GM04504 (cell line): ENCODE measurements at places on chromosomes 2 and 18.

DNA sequence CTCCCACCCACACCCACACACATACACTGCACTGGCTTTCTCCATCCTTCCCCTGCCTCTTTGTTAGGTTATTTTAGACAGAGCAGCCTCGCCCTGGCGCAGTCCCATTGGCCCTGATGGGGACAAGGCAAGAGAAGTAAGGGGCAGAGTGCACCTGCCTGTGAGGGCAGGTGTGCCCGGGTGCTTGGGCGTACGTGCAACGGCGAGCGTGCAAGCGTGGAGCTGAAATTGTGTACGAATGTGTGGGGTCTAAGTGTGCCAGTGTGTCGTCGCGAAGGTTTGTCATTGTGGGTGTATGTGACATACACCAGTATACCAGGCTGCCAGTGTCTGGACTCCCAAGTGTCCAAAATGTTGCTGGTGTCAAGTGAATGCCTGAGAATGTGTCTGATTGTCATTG is 544 bp downstream of the LRATD1 start:
- DNase-seq, result no peak

DNA sequence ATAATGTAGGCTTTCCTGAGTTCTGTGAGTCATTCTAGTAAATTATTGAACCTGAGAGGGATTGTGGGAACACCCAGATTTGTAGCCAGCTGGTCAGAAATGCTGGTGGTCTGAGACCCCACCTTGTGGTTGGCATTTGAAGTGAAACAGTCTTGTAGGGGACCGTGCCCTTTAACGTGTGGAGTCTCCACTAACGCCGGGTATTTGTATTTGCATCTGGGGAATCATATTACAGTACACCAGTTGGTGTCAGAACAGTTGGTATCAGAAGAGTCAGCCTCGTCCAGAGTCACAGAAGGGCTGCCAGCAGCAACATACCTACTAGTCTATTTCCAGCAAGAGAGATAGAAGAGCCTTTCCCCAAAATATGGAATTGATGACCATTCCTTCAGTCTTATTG is 38.3 kb upstream of the PTPN4 start:
- DNase-seq, result no peak

DNA sequence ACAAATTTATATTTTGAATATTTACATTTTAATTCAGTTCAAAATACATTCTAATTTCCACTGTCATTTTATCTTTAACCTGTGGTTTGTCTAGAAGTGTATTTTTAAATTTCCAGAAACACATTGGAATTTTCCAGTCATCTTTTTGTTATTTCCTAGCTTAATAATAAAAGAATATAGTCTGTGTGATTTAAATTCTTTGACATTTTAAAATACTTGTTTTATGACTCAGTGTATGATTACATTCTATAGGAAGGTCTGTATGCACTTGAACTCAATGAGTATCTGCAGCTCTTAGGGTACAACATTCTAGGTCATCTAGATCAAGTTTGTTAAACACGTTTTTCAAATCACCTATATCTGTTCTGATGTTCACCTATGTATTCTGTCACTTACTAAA is 88.3 kb upstream of the MBOAT2 start:
- DNase-seq, result no peak

- DNase-seq, result no peak
Observed at GRCh38 chr2:235333076-235333475, 160.8 kb upstream of the AGAP1 start.

GRCh38 chr2:241846406-241846805 is 12.3 kb downstream of the PDCD1 start:
- no peak for DNase-seq

GRCh38 chr2:170148161-170148560 is 29.8 kb upstream of the MYO3B start:
- DNase-seq, result no peak

DNA sequence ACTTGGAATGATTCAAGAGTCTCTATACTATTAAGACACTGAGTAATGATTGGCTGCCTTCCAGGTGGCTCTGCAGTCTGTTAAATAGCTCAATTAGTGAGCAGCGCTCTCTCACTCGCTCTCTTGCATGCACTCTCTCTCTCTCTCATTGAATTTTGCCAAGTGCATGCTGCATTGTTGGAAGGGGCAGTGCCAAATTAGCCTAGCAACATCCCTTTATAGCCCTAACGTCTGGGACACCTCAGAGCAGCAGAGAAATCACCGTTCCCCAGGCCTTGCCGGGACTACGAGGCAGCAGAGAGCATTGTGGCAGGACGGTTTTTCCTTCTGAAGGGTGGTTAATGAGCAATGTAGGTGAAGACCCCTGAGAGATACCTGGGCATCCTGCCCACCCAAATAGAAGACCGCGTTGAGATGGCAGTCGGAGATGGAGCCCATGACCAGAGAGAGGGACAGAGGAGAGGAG is 447.6 kb upstream of the POU3F3 start:
- no peak for DNase-seq

DNA sequence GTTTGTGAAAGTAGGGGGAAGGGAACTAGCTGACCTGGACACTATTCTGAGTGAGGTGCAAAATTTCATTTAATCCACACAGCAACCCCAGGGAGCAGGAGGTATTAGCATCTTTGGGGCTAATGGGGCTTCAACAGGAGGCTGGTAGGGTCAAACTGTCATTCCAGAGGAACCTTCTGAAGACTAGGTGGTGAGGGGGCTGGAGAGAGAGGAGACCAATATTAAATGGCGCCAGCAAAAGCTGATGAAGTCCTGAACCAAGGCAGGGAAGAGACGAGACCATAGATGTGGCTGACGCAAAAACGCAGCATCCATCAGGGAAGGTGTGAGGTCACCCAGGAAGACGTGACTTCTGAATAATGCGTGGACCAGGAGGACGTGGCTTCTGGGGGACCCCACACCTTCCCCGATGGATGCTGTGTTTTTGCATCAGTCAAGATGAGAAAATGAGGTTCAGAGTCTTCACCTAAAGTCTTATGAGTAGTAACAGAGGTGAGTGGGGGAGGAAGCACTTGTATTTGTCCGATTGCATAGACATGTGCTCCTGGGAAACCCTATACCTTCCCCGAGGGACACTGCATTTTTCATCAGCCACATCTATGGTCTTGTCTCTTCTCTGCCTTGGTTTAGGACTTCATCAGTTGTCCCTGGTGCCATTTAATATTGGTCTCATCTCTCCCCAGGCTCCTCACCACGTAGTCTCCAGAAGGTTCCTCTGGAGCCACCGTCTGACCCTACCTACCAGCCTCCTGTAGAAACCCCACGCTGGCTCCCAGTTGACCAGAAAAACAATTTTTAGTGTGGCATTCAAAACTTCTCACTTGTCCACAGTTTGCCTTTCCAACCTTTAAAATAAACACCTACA is 188.6 kb downstream of the MYCN start:
- DNase-seq, result no peak

GRCh38 chr2:71940695-71941094 is 207.0 kb downstream of the CYP26B1 start:
- peak; percentile 57 for DNase-seq
